Thymus (tissue), 14 donors: ENCODE measurements at places on chromosomes 4 and X. TPM values are rescaled to one million over a fixed set of nuclear protein-coding genes. Genes with fewer than 3 reads are reported as not detected.

- no peaks in the 10 kb centered on the region for H3K36me3 ChIP-seq
- no peak for DNase-seq
- no peak overlapping the region for H3K4me3 ChIP-seq
- no peak overlapping the region for H3K27ac ChIP-seq
Observed at GRCh38 chr4:141371206-141371605, 150.5 kb downstream of the ZNF330 start.

DNA sequence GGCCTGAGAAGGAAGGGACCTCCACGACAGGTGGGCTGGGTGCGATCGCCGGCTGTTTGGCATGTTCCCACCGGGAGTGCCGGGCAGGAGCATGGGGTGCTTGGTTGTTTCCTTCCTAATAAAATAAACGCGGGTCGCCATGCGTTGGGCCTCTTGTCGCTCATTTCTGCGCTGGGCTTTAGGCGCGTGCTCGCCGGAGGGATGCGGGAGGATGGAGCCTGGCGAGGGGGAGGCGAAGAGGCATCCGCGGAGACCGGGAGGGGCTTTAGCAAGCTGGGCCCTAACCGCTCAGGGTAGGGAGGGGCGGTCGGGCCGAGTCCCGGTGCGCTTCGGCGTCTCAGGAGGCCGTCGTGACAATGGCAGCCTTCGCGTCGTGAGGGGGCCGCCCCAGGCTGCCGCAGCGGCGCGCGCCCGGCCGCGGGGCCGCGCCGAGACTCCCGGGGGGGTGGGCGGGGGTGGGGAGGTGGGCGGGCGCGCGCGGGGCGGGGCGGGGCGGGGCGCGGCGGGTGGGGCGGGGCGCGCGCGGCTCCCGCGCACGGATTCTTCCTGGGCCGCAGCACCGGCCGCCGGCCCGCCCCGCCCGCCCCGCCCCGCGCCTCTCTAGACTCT lies 476 bp upstream of the GDI1 start:
- H3K36me3 ChIP-seq: peaks cover 50% of the 10 kb centered on the region
- peak overlapping the region; percentile 28 for H3K4me3 ChIP-seq
- H3K27me3 ChIP-seq: no peaks in the 10 kb centered on the region

The DKK2 gene
- total RNA-seq: 0.85 TPM

DNA sequence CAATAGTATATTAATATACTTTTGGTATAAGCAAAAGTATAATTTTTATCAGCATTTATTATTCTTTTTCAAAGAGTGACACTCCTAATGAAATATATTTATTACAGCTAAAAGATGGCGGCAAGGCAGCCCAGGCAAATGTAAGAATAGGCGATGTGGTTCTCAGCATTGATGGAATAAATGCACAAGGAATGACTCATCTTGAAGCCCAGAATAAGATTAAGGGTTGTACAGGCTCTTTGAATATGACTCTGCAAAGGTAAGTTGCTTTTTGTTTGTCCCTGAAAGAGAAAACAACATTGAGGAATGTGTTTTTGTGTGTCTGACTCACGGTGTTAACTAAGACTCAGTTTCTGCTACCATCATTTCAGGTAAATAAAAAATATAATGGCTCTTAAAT lies 71.9 kb downstream of the PDLIM5 start:
- no peaks in the 10 kb centered on the region for H3K4me1 ChIP-seq
- no peak for DNase-seq
- H3K27me3 ChIP-seq: no peaks in the 10 kb centered on the region

GRCh38 chrX:19776753-19777152 lies 110.6 kb downstream of the SH3KBP1 start:
- peaks cover 50% of the 10 kb centered on the region for H3K4me1 ChIP-seq
- H3K27ac ChIP-seq: peak overlapping the region; percentile 79
- no peaks in the 10 kb centered on the region for H3K36me3 ChIP-seq
- DNase-seq: peak; percentile 38
- H3K27me3 ChIP-seq: no peaks in the 10 kb centered on the region

DNA sequence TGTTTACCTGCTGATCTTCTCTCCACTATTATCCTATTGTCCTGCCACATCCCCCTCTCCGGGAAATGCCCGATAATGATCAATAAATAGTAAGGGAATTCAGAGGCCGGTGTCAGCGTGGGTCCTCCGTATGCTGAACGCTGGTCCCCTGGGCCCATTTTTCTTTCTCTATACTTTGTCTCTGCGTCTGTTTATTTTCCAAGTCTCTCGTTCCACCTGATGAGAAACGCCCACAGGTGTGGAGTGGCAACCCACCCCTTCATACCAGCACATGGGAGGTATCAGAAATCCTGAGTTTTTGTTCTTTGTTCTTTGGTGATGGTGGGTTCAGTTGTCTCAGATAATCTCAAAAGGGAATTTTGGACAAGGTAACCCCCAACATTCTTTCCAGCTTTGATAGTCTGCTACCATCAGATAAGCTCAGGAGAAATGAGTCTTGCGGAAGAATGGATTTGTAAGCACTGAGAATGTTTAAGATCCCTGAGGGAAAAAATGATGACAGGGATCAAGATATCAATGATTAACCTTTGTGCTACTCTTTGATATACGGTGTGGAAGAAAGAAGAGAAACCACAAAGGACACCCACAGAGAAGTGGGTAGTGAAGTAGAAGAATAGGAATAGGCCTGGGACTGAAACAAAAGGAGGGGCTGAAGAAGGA lies 117.9 kb downstream of the CEP44 start:
- H3K4me1 ChIP-seq: no peaks in the 10 kb centered on the region
- DNase-seq: no peak
- H3K27ac ChIP-seq: no peak overlapping the region
- no peaks in the 10 kb centered on the region for H3K27me3 ChIP-seq

GRCh38 chrX:118565853-118566252 lies 70.2 kb downstream of the DOCK11 start:
- no peaks in the 10 kb centered on the region for H3K36me3 ChIP-seq
- H3K4me3 ChIP-seq: no peak overlapping the region
- DNase-seq: no peak
- no peaks in the 10 kb centered on the region for H3K27me3 ChIP-seq

DNA sequence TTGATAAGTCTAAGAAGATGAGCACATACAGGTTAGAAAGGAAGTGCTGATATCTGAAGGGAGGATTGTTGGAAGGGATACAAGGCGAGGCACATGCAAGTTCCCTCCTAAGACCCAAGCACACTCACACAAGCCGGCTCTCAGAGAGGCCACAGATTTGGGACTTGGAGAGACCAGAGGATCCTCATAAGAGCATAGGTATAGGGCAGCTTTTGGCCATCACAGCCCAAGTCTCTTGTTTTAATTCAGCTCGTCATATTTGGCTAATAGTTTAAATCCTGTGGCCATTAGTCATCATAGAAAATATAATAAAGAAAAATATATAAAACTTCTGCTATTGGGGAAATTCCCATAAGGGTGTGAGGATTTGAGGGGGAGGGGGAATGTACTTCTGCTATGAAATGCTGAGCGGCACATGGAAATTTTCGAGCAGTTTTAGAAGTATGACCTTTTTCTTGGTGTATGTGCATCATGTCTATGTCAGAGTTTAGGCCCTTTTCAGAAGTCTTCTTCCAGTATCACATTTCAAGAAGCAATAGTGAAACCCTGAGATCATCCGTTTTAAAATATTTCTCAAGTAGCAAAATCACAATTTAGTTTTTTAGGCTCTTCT lies 97.7 kb downstream of the NFKB1 start:
- no peak for DNase-seq
- no peaks in the 10 kb centered on the region for H3K36me3 ChIP-seq
- peak overlapping the region; percentile 62 for H3K27ac ChIP-seq

The SRPK3 gene
- total RNA-seq: 0.61 TPM

- H3K27ac ChIP-seq: no peak overlapping the region
- no peak for DNase-seq
- no peaks in the 10 kb centered on the region for H3K27me3 ChIP-seq
Observed at GRCh38 chr4:37728064-37728463, 41.9 kb upstream of the RELL1 start.

GRCh38 chr4:113278324-113278934 lies 229.0 kb downstream of the ANK2 start:
- no peaks in the 10 kb centered on the region for H3K36me3 ChIP-seq
- H3K4me1 ChIP-seq: no peaks in the 10 kb centered on the region
- no peaks in the 10 kb centered on the region for H3K27me3 ChIP-seq
- no peak overlapping the region for H3K4me3 ChIP-seq

The XAGE2 gene
- total RNA-seq: not detected
